Stimulated activated CD4-positive, alpha-beta T cell treated with anti-CD3 and anti-CD28 coated beads, Interleukin-4, amount 100 ng/mL, for 24 hours (primary cell): ENCODE measurements at places on chromosomes 3 and 15.

GRCh38 chr3:8996681-8997121 lies 33.4 kb upstream of the RAD18 start:
- no peak for DNase-seq

GRCh38 chr3:191238321-191238817 lies 39.3 kb downstream of the OSTN start:
- DNase-seq = no peak

- peak; percentile 30 for DNase-seq
These were observed 158.7 kb upstream of the BHLHE40 start for GRCh38 chr3:4820296-4821121.

- DNase-seq = peak; percentile 90
These were observed at the start of gene RPS27L for GRCh38 chr15:63157118-63157843. Gene RPS27L, minus strand, starts transcription at chr15:63157477. Its CDS starts 72 bp downstream, at chr15:63157405.

DNA sequence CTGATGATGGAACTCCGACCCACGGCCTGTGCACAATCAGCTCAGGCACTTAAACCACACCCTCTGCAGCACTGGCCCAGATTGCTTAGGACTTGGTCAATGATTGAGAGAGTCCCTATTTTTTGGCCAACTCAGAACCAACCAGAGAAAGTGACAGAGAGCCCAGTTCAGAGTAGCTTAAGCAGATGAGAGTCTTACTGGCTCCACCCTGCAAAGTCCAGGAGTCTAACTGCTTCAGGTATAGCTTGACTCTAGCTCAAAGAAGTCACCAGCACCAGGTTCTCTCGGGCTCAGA lies 20.1 kb downstream of the SLC6A20 start:
- DNase-seq = no peak

DNA sequence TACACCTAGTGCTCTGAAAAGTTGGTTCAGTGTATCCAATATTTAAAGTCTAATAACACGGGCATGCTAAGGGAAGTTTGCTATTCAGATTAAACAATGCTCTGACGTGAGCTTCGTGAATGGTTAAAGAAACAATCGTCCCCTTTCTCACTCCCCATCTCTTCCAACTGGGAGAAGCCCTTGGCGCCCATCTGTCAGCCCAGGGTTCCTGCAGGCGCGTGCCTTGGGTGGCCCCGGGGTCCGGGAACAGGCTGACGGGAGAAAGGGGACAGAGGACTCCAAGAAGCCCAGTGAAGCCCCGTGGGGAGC lies 413 bp downstream of the SEC22C start:
- DNase-seq = no peak

DNA sequence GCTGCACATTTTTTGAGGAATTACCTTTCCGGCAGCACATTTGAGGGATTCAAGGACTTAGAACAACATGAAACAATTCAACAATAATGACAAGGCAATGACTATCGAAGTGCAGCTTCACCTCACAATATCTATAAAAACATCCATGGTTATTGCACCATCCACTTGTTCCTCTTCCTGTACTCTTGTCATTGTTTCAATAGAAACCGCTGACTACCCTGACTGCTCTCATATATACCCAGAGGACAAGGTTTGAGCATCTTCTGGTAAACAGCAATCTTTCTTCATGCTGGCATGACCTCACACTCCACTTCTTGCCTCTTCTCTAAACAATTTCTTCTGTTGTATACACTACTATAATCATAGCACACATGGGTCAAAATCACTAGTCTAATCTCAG lies 864.9 kb downstream of the FHIT start:
- no peak for DNase-seq

- no peak for DNase-seq
These were observed 37.0 kb upstream of the P2RY1 start for GRCh38 chr3:152797751-152798432.

GRCh38 chr3:172314591-172315160 lies 133.6 kb downstream of the GHSR start:
- no peak for DNase-seq

- DNase-seq = no peak
These were observed 34.1 kb upstream of the WNT5A start for GRCh38 chr3:55521064-55521737.

DNA sequence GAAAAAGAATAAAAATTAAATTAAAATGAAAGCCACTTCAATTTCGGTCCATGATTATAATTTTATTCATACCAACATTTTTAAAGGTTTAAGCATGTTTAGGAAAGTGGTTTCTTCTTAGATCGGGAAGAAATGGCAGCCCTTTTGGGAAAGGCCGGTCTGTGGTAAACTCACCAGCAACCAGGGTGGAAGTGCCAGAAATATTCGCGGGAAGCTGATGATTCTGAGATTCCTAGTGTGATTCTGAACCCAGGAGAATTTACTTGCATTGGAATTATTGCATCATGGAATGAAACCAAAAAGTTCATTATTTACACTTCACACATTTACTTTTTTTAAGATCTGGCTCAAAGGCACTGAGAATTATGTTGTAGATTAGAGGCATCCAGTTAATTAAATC lies 97.2 kb upstream of the CCNL1 start:
- no peak for DNase-seq

GRCh38 chr3:47613722-47614121 lies 35.1 kb upstream of the CSPG5 start:
- DNase-seq = no peak

DNA sequence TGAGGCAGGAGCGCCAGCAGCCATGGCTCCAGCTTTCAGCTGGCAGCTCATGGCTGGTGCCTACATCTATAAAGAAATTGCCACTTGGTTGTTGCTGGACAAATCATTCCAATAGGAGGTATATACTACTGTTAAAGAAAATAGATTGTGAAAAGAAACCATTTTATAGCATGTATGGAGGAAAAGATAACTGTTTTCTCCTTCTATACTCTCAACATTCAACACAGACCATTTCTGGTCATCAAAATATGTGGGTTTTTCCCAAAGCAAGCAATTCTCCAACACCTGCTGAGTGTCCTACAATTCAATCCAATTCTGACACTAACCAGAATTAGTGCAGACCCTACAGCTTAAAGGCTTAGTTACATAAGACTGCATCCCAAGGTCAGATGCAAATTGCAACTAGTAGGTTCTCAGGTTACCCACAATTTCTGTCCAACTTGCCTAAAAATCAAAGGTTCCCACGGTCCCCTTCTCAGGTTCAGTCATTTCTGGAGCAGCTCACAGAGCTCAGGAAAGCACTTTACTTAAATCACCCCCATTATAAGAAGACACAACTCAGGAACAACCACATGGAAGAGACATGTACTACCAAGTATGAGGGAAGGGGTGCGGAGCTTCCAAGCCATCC lies 42.4 kb upstream of the STRIT1 start:
- no peak for DNase-seq

- no peak for DNase-seq
These were observed 517.0 kb upstream of the NAALADL2 start for GRCh38 chr3:174342171-174342570.

GRCh38 chr15:55894399-55894965 lies 98.9 kb downstream of the NEDD4 start:
- no peak for DNase-seq

- DNase-seq = no peak
These were observed 4.2 kb upstream of the NUP210 start for GRCh38 chr3:13424141-13424844.

- no peak for DNase-seq
These were observed 14.4 kb upstream of the OCA2 start for GRCh38 chr15:28113394-28114113.

DNA sequence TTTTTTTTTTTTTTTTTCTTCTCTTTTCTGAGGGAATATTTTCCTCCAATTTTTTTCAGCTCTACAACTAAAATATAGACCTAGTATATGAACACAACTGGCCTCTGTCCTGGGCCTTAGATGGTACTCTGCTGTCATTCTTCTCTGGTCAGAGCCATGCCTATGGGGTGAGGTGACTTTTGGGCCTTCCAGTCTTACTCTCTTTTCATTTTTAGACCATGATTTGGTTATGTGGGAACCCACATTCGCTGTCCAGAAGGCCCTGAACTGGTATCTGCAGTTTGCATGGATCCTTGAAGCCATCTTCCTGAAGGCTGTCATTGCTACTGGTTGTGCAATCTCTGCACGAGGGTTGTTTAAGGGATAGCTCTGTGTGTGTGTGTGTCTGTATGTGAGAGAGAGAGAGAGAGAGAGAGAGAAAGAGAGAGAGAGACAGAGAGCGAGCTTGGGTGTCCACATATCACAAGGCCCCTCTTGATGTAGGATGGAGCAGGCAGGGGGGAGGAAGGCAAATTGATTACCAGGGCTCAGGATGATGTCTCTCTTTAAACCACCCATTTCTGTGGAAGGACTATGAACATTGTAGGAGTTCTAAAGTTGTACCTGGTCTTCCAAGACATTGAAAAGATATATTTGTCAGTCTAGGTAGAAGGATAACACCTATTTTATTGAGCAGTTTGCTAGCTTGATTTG lies 6.9 kb downstream of the TGFBR2 start:
- no peak for DNase-seq

DNA sequence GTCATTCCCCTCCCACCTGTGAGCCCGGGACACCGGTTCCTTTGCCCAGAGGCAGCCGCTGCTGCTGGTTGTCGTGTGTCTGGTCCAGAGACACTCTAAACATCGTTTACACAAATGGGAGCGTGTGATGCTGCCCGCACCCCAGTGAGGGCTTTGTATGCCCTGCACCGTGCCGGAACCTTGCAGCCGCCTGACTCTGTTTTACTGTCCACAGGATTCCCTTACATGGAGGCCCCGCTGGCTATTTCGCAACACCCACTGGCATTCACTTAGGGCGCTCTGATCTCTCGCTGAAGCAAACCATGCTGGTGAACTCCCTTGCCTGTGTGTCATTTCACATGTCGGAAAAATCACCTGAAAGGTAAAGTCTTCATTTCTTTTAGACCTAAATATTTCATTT lies 100.8 kb upstream of the SLC6A6 start:
- no peak for DNase-seq

- no peak for DNase-seq
These were observed 2.7 kb downstream of the P3H2 start for GRCh38 chr3:190117981-190118380.

- DNase-seq = no peak
These were observed 20.2 kb upstream of the THUMPD3 start for GRCh38 chr3:9342696-9343095.

DNA sequence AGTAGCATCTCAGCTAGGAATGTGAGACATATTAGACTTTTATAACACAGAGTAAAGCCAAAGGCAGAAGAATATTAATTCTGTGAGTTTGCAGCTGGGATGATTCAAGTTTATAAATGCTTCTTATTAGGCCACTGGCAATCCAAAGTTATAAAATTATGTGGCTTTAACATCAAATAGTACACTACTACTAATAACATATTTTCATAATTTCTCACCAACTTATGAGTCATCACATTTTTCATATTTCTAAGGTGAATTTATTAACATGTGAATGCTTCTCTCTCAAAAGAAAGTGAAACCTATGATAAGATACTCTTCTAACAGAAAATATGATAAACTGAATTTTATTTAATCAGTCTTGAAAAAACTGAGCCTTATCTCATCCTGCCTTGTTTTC lies 1348.2 kb upstream of the ALCAM start:
- DNase-seq = no peak

DNA sequence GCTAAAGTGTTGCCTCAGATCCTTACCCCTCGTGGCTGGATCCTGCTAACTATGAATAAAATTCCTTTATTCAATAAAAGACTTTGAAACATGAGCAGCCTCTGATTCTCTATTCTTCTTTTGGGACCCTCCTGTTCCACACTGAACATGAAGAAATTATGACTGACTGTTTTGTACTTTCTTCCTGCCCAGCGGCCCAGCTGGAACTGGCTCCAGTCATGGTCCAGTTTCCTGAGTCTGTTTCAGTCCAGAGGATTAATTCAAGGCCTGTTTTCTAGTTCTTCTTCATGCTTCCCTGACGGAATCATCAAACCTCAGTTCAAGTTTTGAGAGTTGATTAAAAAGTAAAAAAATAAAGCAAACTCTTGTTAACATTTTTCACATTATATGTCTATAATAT lies 52.6 kb upstream of the CP start:
- no peak for DNase-seq

DNA sequence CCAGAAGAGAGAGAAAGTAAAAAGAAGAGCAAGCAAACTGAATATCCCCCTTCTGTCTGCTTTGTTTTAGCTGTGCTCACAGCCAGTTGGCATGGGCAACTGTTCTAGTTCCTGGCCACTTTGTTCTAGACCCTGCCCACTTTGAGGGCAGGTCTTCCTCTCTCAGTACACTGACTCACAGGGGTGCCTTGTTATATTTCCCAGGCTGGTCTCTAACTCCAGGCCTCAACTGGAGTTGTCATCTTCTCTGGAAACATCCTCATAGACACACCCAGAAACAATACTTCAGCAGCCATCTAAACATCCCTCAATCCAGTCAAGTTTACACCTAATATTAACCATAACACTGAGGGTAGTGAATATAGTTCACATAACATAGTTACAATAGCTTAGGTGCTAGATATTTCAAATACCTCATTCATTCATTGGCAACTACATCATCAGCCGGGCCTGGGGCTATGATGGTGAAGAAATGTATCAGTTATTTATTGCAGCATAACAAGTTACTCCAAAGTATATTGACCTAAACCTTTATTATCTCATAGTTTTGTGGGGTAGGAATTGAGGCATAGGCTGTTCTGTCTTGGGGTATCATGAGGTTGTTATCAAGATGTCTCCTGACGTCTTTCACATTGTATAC lies 106.0 kb downstream of the UBE2E2 start:
- DNase-seq = no peak

DNA sequence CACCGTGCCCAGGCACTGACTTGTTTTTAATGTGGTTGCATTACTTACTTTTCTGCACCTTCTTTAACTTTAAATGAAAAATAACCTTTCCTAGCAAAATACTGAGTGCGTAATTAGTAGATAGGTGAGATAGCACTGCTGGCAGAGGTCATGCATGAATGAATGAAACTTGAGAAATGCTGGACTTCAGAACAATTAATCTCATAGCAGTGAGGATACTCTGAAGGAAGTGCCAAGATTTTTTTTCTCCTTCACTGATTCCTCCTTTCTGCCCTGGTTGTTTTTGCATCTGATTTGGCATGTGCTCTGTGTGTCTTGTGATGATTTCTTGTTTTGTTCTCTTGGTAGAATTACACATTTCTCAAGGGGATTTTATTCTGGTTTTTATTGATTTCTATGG lies 378.9 kb downstream of the PTPRG start:
- DNase-seq = no peak

- DNase-seq = no peak
These were observed 307.8 kb upstream of the TPRG1 start for GRCh38 chr3:188863999-188864406.

- no peak for DNase-seq
These were observed 654.6 kb downstream of the MECOM start for GRCh38 chr3:169008776-169009358.

DNA sequence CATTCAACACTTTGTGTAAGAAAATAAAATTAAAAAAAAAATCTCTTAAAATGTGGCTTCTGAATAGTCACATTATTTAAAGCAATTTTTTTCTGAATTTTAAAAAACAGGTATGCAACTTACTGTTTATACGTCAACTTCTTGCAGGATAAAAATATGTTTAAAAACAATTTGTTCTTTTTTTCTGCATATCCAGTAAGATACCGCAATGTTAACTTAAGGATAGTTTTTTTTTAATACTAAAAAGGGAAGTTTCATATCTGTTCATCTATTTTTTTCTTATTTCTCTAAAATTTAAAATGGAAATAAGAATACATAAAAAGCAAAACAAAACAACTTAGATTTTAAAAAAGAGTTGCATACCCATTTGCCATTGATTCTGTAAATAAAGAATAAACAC lies 27.4 kb downstream of the GOLIM4 start:
- DNase-seq = no peak

GRCh38 chr15:93029836-93030429 lies 59.1 kb downstream of the RGMA start:
- DNase-seq = no peak
